Stimulated activated CD4-positive, alpha-beta T cell treated with anti-CD3 and anti-CD28 coated beads, Interleukin-1b, Interleukin-23, amount 100 ng/mL, for 1 hour (primary cell): ENCODE measurements at places on chromosomes 3 and 15.

- DNase-seq, result no peak
Measured at GRCh38 chr15:40909662-40910630, 15.7 kb downstream of the VPS18 start.

DNA sequence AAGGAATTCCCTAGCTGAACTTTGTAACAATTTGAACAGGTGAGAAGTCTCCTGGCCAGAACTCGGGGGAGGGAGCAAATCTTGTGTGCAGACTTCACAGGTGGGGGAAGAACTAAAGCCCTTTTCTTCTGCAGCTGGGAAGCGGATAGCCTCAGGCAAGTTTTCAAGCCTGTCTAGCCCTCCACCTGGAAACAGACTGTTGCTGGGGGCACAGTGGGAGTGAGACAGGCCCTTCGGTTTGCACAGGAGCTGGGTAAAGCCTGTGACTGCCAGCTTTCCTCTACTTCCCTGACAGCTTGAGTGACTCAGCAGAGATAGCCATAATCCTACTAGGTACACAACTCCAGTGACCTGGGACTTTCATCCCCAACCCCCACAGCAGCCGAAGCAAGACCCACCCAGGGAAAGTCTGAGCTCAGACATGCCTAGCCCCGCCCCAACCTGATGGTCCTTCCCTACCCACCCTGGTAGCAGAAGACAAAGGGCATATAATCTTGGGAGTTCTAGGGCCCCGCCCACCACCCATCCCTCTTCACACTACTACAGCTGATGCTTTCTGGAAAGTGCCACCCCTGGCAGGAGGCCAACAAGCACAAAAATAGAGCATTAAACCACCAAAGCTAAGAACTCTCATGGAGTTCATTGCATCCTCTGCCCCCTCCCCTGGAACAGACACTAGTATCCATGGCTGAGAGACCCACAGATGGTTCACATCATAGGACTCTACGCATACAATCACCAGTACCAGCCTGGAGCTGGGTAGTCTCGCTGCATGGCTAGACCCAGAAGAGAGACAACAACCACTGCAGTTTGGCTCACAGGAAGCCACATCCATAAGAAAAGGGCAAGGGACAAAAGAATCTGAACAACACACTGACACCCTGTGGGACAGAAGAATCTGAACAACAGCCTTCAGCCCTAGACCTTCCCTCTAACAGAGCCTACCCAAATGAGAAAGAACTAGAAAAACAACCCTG lies 479.0 kb downstream of the RAP2B start:
- DNase-seq, result no peak

- no peak for DNase-seq
Measured at GRCh38 chr15:52697051-52697450, 17.9 kb upstream of the ATOSA start.

DNA sequence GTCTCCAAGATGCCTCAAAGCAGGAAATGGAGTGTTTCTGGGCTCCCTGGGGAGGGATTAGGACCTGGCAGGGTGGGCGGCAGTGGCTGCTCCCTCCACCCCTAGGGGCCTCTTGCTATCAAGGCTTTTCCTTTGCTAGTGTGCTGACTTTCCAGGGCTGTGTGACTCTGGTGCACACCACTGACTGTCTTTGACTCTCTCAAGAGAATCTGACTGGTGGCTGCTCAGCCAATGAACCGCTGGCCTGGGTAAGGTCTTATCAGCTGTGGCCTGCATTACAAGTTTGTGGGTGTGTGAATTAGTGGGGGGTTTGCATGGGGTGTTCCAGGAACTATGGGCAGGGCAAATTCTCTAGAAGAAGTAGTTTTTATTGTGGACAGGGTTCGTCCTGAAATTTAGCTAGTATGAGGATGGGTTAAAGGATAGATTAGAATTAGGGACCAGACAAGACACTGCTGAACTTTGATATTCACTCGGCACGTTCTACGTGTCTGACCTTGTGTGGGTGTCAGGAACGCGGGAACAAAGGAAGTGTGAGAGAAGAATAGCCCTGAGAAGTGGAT lies 29.5 kb downstream of the SIAH2 start:
- DNase-seq, result no peak

DNA sequence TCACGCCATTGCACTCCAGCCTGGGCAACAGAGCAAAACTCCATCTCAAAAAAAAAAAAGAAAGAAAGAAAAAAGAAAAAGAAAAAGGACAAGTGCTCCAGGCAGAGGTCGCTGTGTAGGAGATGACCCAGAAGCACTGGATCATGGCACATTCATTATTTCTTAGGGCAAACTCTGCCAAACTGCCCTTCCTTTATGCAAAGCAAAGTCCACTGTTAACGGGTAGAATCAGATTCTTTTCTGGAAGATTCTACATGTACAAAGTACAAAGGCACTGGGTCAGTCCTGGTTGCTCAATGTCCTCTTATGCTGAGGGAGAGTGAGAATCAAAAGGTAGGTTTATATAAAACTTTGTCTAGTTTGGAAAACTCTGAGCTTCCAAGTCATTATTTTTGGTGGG lies 144.9 kb downstream of the FEZF2 start:
- DNase-seq, result no peak

- DNase-seq, result no peak
Measured at GRCh38 chr15:31155151-31155550, 53.6 kb upstream of the TRPM1 start.

- no peak for DNase-seq
Measured at GRCh38 chr3:87309601-87310000, 33.2 kb upstream of the POU1F1 start.

GRCh38 chr3:7962301-7962700 lies 539.3 kb upstream of the LMCD1 start:
- no peak for DNase-seq

GRCh38 chr15:90905306-90906180 lies 2.4 kb downstream of the MAN2A2 start:
- DNase-seq, result no peak

DNA sequence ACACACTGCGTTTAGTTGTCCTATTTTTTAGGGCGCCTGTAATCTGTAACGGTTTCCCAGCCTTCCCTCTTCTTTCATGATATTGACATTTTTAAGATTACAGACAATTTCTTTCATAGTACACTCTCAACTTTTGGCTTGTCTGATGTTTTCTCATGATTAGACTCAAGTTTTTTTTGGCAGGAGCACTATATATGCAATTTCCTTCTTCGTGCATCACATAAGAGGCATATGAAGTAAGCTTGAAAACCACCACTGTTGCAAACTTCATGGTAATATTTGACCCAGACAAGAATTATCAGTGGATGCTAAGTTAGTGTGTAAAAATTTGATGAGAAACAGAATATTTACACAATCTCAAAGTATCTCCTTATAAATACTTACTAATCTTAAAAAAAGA lies 119.2 kb upstream of the CMC1 start:
- DNase-seq, result no peak

DNA sequence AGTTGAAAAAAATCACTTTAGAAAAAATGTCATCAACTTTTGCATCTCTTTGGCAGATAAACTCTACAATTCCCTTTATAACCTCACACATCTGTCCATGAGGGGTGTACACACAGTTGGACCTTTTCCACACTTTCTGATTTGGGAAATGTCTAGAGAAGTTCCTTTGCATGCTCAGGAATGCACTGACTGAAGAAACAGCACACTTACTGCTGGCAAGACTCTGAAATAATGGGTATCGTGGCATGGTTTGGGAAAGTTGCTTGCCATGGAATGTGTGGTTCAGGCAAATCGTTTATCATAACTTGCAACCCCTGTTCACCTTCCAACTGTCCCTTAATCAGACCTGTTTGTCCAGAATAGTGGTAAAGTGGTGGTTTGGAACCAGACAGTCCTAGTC lies 135.3 kb upstream of the TGFBR2 start:
- DNase-seq, result no peak

- DNase-seq, result no peak
Measured at GRCh38 chr3:197463279-197463678, 92.5 kb downstream of the BDH1 start.

DNA sequence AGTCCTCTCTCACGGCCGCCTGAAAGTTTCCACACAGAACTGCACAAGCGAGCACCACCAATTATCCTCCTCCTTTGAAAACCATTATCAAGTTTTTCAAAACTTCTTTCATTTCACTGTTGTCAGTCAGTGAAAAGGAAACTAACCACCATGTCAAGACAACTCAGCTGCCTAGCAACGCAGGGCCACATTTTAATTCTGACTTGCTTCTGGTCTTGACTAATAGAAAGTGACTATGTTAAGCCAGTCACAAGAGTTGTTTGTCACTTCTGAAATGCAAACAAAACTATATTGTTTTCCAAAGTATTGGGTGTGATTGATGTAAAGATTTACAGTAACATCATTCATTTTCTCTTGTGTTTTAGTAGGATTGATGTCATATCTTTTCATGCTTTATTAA lies 612.8 kb upstream of the AGTR1 start:
- no peak for DNase-seq

DNA sequence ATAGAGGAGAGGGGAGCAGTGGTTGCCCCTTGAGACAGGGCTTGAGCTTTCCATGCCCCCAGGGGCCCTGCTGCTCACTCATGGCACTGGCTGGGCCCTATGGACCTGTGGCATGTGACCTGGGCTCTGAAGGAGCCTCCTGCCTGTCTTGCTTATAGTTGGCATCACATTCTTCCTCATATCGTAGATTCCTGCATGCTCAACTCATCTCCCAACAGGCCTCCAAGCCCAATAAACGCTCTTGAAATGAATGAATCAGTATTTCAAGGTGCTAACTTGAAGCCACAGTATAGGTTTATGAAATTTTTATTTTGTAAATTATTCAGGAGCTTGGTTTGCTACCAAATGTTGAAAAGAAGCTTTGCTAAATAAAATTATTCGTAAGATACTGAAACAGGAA lies 93.3 kb upstream of the SLC7A14 start:
- DNase-seq, result no peak

DNA sequence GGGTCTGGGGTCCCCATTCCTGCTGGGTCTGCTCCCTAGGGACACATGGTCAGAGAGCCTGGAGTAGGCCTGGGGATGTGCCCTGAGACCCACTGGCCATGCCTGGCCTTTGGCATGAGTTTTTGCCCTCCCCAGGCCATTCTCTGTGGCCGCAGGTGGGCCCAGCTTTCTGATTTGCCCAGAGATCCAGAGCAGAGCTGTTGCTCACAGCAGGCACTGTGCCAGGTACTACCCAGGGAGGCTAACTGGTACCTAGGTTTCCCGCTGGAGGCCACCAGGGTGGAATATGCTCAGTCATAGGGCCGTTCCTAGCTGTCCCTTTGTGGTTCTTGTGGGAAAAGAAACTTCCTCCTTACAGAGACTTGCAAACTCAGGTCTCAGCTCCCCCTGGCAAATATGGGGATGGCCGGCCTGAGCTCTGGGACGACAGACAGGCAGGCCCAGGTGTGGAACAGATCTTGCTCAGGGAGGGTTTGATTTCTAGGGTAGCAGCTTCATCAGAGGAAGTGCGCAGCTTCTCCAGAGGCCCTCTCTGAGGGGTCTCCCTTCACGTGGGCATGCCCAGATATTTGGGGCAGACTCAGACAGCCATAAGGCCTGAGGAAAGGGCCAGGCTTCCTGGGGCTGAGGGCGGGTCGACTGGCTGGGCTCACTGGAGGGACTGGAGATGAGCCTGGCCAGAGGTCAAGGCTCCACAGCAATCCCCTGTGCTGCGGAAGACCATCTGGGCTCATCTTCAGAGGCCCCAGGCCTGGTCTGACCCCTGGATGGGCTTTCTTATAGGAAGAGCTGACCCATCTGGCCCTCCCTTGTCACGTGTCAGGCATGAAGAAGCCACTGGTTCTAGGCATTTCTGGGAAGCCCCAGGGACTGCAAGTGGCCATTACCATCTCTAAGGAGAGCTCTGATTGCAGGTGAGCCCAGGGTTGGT lies 28.0 kb downstream of the ACAA1 start:
- DNase-seq, result no peak

- DNase-seq, result no peak
Measured at GRCh38 chr3:85455561-85456200, 496.9 kb downstream of the CADM2 start.

GRCh38 chr15:90465930-90466567 lies 63.7 kb upstream of the CRTC3 start:
- no peak for DNase-seq

DNA sequence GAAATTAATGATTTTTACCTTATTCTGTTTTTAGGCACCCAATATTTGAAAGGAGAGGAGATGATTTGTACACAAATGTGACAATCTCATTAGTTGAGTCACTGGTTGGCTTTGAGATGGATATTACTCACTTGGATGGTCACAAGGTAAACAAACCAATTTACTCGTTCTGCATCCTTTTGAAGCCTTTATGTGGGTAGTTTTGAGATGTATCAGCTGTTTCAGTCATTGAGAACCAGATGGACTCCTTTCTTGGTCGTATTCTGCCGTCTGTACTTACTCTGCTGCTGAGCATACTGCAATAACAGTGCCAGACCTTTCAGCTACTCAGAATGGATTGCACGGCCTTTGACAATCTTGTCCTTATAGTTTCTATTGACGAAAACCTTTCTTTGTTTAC lies 13.3 kb downstream of the DNAJB11 start:
- DNase-seq, result no peak

DNA sequence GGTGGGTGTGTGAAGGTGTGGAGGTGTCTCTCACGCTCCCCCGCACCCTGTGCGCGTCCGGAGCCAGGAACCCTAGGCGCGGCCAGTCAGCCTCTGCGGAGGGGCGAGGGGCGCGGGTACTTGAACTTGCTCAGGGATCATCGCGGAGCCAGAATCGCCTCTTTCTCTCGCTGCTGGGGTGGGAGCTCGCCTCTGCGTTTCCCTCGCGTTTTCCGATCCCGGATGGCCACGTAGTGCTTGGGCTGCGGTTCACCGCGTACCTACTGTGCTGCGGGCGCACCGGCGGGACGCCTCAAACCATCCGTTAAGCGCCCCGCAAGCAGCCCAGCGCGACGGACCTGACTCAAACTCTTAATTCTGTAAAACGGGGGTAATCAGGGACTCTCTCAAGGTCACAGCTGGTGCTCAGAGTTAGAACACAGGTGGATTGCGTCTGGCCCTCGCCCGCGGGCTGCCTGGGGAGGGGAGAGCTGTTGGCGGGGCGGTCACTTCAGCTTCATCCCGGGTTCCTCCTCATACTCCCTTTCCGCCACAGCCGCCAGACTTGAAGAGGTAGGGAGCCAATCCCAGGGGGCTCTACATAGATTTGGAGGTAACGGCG lies 686 bp downstream of the MYRIP start:
- no peak for DNase-seq

GRCh38 chr3:115341208-115341607 lies 194.1 kb upstream of the ZBTB20 start:
- DNase-seq, result no peak

- DNase-seq, result no peak
Measured at GRCh38 chr15:101266034-101266433, 11.3 kb downstream of the SELENOS start.

DNA sequence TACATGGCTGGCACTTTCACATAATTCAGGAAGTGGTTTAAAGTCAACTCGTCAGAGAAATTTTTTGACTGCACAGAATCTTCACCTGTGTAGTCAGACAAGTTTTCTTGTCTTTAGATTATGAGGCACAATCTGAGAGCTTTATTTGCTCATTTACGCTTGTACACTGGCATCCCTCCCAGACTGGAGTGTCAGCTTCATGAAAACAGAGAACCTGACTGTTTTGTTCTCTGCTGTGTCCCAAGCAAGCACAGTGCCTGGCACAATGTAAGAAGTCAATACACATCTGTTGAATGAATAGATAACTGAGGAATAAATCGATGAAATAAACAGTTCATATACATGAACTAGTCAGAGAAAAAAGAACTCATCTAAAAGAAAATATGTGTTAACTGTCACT lies 846.1 kb upstream of the CFAP20DC start:
- no peak for DNase-seq
